ENCODE measurements at places on chromosomes 7 and 10.
A peak's percentile ranks its signal among the peaks of the same experiment; 100 is the strongest.

DNA sequence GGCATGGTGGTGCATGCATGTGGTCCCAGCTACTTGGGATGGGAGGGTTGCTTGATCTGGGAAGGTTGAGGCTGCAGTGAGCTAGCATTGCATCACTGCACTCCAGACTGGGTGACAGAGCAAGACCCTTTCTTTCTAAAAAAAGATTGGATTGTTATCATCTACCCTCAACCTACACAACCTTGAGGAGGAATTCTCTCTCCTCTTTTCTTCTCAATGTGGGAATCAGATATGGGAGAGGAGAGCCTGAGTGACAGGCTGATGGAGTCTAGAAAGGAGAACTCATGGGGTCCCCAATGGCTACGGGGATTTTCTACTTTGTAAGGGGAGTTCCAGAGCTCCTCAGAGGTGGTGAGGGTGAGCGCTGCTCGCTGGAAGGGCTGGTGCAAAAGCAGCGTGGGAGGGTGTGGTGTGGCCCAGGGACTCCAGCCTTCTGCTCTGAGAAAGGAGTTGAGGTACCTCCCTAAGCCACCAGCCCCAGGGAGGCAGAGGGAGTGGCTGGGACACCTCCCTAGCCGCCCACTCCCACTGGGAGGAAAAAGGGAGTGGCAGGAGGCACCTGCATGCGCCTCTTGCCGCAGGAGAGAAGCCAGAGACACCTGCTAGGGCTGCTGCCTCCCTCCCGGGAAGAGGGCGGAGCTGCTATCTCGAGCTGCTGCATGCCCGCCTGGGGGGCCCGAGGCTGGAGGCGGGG is 48.4 kb downstream of the GATA3 start:
- DNase-seq, result no peak

DNA sequence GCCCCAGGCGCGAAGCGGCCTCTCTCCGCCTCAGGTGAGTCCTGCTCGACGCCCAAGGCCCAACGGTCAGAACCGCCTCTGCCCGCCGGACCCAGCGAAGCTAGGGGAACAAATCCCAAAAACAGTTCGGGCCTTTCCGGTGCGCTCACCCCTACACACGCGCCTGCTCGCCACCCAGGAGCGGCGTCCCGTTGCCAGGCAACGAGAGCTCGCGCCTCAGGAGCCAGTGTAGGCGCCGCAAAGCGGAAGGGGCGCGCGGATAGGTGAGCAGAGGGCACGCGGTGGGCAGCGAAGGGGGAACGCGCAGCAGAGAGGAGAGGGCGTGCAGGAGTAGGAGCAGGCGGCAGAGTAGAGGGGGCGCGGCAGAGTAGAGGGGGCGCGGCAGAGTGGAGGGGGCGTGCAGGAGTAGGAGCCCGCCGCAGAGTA is at the start of the genes DYDC1 and DYDC2:
TSS of gene DYDC1 (minus strand) at position 193 of the 426 bp plus-strand sequence. CDS start 4,154 bp downstream, outside the sequence.
TSS of gene DYDC2 (plus strand) at position 219 of the 426 bp plus-strand sequence. CDS start 5,663 bp downstream, outside the sequence.
- DNase-seq, result no peak

DNA sequence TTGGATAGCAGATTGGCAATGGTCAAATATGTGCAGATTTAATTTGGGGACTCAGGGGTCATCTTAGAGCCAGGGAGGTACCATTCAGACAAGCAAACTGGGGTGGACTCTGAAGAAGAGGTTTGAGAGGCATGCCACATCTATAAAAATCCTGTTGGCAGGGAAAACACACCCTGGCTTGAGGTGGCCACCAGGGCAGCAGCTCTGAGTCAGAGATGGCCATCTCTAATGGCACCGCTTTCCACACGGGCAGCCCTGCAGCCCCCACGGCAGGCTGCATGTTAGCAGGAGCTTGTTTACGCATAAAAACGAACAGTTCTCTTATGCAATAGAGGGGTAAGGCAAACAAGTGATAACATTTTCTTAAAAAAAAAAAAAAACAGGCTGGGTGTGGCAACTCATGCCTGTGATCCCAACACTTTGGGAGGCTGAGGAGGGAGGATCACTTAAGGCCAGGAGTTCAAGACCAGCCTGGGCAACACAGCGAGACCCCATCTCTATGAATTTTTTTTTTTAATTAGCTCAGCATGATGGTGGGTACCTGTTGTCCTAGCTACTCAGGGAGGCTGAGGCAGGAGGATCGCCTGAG is 14.9 kb downstream of the DLG5 start:
- no peak for DNase-seq

GRCh38 chr10:114611617-114612016 is 46.5 kb downstream of the ABLIM1 start:
- DNase-seq, result no peak

DNA sequence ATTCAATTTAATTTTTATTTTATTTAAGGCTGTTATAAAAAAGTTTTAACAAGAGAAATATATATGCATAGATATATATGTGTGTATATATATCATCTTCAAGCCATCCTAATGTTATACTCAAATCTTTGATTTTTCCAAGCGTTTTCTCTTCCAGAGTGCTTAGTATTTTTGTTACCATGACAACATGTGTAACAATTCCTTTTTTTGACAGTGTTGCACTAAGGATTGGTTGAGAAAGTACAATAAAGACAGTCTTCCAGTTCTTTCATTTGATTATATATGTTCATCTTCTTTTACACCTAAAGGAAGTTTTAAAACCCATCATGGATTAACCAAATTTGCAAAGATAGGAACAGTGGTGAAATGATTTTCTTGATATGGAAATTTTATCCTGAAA is 171.7 kb downstream of the KLF6 start:
- no peak for DNase-seq

GRCh38 chr10:86319676-86320075 is 46.9 kb downstream of the GRID1 start:
- no peak for DNase-seq

DNA sequence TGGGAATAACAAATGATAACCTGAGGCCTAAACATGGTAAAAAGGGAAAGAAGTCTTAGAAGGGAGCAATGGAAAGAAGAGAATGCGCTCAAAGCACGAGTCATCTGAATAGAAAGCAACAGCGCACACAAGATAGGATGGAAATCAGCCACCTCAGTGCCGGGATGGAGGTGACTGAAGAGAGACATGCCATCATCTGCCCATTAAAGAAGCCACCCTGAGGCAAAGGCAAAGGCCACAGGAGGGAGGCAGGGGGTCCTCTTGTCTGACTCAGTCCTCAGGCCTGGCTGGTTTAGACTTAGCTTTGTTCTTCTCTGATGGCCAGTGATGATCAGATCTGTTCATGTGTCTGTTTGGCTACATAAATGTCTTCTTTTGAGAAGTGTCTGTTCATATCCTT is 180.6 kb downstream of the CHCHD3 start:
- DNase-seq, result no peak

DNA sequence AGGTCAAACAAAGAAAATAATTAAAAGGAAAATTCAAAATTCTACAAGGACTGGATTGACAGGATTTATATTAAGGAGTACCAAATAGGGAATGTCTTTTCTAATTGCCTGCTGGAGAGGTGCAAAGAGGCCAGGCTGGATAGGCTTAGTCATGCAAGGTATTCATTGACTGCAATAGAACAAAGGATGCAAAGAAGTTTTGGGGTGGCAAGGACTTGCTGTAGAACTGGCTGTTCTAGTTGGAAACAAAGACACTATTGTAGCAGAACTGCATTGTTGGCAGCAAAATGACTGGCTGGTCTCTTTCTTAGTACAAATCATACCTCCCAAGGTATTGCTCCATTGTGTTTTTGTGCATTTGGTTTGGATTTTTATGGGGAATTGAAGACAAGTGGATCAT is 10.1 kb downstream of the ITGB8 start:
- no peak for DNase-seq

DNA sequence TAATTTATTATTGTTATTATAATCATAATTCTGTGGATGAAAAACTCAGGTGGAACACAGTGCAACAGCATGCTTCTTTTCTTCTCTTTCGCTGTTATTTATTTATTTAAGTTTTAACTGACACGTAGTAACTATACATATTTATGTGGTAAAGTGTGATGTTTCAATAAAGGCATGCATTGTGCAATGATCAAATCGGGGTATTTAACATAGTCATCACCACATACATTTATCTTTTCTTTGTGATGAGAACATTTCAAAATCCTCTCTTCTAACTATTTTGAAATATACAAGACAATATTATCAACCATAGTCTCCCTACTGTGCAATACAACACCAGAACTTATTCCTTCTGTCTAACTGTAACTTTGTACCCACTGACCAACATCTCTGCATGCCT is 152.5 kb upstream of the LYZL1 start:
- no peak for DNase-seq

GRCh38 chr10:48807791-48808470 is 123.3 kb downstream of the WDFY4 start:
- DNase-seq, result no peak

DNA sequence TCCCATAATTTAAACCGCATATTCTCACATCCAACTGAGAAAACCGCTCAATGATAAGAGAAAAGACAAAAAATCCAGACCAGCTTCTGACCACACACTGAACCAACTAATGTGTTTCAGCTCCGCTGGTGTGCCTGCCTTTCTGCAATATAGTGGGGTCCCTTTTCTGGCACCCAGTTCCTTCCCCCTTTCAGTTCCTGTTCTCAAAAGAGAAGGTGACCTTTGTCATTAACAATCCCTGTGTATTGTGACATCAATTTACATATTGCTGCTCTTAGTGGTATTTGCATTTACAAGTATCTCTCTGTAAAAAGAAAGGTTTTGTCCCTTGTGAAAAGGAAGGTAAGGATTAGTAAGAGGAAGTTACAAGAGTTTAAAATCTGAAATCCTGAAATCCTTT is 1.4 kb downstream of the PPP1R17 start:
- DNase-seq, result no peak

DNA sequence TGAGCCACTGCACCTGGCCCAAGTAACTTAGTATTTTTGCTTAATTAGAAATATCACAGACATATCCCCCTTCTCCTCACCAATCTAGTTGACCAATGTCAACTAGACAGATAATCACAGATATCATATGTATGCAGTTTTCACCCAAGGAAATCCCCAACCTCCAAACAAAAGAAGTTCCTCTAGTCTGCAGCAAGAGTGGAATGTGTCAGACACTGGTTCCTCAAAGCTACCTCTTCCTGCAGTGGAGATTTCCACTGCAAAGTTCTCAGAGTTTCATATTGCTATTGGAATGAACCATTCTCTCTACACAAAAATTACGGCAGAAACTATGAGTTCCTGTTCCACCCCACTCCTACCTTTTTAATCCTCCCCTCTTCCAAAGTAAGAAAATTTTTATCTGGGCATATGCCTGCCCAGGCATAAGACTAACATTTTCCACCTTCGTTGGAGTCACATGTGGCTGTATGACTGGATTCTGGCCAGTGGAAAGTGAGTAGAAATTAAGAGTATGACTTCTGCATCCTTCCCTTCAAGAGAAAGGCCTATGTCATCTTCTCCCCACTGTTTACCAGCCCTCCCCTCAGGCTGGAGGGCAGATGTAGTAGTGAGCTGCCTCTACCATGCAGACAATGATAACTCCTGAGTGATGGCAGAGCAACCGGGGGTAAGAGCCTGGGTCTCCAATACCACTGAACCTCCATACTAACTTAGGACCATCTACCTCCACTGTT is 103.0 kb downstream of the MYOF start:
- no peak for DNase-seq

- peak; percentile 4 for DNase-seq
These were observed 345.5 kb downstream of the REEP3 start for GRCh38 chr10:63866747-63867140.

All from AML-193 (cell line).